Activated CD4-positive, alpha-beta memory T cell treated with anti-CD3 and anti-CD28 coated beads, Interleukin-2, amount 10 ng/mL, durations not matched to agents 7 days and 5 days (primary cell): ENCODE measurements at places on chromosomes 7 and 10. TPM values are rescaled to one million over a fixed set of nuclear protein-coding genes. Genes with fewer than 3 reads are reported as not detected.

Gene XRCC2
- total RNA-seq = 9.7 TPM

DNA sequence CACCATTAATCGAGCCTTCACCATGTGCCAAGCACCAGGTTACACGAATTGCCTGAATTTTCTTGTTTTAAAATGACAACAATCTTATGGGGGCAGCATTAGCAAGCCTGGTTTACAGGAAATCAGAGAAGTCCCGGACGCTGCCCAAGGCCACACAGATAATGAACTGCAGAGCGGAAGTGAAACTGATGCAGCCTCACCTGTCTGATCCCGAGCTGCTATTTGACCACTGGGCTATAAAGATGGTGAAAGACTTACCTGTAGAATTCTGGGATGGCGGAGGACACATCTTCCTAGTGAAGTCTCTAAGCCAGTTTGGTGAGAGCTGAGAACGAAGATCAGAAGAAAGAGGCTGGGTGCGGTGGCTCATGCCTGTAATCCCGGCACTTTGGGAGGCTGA lies 21.7 kb upstream of the GALNTL5 start:
- H3K4me3 ChIP-seq = no peak overlapping the region
- no peak overlapping the region for H3K27ac ChIP-seq
- no peaks in the 10 kb centered on the region for H3K36me3 ChIP-seq
- H3K27me3 ChIP-seq = peaks cover 16% of the 10 kb centered on the region
- no peak for DNase-seq

Gene VENTX
- total RNA-seq = not detected

Gene ABCC2
- 0.95 TPM for total RNA-seq

Gene PTPRN2
- 4.8 TPM for total RNA-seq

DNA sequence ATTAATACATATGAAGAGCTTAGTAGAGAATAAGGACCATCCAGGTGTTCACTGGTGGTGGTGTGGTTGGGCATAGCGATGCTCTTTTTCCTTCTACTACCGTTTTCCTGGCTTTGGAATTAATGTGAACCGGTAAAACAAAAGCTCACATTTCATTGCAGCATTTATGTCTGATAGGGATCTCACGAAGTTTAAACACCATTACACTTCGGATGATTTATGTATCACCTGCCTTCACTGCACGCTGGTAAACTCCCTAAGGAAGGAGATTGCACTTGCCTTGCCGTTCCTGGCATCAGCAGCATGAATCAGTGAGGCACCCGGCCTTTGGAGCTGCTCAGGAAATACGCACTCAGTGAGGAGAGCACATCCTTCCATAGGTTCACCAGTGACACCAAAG lies 47.5 kb downstream of the WIPF3 start:
- H3K36me3 ChIP-seq = no peaks in the 10 kb centered on the region
- H3K27me3 ChIP-seq = peaks cover 13% of the 10 kb centered on the region
- no peak overlapping the region for H3K4me3 ChIP-seq
- no peaks in the 10 kb centered on the region for H3K4me1 ChIP-seq
- no peak for DNase-seq
- H3K27ac ChIP-seq = no peak overlapping the region
